BJ (cell line): ENCODE measurements at places on chromosomes 12 and 14.

DNA sequence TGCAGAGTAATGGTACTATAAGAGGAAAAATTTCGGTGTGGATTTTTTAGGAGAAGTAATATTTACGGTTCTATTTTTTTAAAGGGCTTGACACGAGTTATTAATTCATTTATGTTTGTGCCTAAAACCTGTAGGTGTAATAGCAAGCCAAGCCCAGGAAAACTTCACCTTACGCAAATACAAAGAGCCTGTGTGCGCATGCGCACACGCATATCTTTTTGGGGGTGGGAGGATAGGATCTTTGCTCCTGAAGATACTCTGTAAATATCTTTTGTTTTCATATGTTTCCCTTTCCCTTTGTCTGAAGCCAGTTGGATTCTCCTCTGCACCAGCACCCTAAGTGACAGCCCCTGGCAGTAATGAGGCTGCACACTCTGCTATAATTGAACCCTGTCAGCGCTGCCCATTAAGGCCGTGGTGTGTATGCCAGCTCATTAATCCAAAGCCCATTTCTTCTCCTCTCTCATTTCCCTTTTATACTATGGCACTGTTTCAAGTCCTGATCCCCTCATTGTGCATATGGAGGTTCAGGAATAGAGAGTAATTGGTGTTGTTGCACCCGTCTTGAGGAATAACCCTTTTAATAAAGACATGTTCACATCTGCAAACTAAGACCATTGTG lies 327.2 kb upstream of the E2F7 start:
- no peak for DNase-seq

DNA sequence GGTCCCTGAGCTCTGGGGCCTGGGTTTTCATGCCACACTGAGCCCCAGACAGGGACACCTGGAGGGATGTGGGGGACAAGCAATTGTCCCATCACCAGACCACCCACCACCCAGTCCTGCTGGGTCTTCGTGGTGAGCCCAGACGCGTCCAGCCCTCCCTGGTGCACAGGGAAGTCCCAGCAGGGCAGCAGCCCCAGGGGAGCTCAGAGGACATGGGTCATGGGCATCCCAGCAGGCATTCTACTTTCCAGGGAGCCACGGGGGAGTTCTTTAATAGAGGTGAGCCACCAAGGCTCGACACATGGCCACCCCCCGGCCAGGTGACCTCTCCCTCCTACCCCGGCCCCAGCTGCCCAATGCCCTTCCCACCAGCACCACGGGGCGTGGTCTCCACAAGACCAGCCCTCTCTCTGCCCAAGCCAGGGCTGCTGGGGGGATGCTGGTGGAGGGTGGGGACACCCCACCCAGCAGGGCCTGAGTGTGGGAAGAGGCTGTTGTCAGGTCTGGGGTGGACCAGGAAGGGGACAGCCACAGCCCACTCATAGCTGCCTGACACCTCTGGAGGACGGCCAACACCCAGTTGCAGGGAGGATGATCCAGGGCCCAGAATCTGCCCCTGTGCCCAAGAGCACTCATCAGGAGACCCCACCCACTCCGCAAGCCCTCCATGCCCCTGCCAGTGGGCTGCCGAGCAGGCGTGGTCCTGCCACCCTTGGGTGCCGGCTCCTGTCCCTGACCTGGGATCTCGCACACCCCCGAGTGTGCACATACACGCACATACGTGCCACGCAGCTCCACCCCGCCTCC lies 14.1 kb downstream of the AKT1 start:
- no peak for DNase-seq

DNA sequence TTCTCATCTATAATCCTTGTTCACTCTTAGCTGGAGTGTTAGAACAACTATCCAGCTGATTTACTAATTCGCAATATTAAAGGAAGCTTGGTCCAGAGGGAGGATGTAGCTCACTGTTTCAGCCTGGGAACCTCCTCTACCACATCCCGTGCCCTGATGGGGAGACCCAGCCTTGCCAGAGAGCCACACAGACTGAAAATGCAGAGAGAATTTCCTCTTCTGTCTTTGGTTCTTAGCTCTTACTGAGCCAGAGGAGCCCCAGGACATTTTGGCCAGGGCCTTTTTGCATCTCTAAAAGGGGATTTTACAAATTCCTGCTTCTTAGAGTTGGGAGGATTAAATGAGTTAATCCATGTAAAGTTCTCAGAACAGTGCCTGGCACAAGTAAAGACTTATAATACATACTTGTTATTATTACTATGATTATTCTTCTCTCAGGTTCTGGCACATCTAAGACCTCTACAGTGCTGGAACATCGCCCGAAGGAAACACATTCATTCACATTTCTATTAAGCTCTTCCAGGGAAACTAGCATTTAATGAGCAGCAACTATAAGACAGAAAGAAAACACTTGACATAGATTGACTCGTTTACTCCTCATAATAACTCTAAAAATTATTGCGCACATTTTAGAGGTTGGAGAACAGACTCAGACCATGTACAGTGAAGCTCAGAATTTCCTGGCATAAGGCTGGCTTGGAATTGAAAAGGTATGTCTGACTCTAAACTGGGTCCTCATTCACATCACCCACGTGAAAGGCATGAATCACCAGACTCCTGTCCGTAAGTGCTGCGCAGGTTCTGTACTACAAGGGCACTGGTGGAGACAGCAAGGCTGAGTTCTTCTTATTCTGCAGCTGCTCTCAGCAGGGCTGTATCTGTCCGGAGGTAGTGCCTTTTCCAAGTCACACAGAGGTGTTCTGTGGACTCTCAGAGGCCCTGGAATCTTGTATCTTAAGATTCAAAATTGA lies 27.8 kb upstream of the AEBP2 start:
- no peak for DNase-seq

DNA sequence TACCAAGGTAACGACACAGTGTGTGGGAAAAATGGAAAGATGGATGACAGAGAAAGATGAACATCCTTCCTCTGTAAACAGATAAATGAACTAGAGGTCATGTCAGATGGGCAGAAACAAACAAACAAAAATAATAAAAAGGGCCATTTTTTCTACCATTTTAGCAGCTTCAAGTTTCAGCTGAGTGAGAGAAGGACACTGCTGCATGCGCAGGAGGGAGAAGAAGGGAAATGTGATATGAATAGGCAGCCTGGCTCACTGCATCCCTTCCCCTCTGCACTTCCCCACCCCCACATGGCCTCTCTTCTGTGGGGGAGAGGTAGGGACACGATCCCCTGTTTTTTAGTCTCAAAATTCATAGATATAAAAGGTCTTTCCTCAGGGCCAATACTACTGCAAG lies 492.0 kb downstream of the NELL2 start:
- no peak for DNase-seq

- no peak for DNase-seq
These were observed 12.2 kb upstream of the CLEC2A start for GRCh38 chr12:9944391-9944790.

DNA sequence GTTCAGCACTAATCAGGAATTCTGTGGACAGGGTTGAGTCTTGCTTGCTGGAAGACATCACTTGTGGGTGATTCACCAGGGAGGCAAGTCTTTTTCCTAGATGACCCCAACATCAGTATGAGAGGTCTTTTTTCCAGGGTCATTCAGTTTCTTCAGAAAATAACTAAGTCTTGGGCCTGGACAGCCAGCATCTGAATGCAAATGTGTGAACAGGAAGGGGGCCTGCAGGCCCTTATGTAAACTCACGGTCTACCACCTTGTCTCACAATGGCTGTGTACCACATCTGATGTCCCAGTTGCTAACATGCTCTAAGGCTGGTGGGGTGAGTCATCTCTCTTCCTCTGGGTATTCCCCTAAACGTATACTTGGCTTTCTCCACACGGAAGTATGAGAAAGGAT lies 79.2 kb downstream of the HECTD4 start:
- DNase-seq: no peak

GRCh38 chr12:71941174-71941573 lies 2.5 kb downstream of the TPH2 start:
- DNase-seq: no peak

GRCh38 chr12:11703378-11703777 lies 53.9 kb downstream of the ETV6 start:
- no peak for DNase-seq

DNA sequence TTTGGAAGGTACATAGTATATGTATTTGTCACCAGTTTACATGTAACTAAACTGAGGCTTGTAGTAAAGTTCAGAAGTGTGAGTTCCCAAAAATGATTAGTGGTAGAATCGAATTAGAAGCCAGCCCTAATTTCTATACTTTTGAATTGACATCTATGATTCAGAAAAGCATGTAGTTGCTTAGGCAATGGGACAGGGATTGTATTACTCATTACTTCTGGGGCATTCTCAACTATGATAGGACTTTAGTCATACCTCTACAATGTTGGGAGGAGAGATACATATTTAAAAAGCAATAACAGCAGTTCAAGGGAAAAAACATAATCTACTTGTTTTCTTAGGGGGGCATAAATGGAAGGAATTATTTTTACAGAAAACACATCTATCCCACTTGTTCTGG lies 277.9 kb upstream of the E2F7 start:
- no peak for DNase-seq

DNA sequence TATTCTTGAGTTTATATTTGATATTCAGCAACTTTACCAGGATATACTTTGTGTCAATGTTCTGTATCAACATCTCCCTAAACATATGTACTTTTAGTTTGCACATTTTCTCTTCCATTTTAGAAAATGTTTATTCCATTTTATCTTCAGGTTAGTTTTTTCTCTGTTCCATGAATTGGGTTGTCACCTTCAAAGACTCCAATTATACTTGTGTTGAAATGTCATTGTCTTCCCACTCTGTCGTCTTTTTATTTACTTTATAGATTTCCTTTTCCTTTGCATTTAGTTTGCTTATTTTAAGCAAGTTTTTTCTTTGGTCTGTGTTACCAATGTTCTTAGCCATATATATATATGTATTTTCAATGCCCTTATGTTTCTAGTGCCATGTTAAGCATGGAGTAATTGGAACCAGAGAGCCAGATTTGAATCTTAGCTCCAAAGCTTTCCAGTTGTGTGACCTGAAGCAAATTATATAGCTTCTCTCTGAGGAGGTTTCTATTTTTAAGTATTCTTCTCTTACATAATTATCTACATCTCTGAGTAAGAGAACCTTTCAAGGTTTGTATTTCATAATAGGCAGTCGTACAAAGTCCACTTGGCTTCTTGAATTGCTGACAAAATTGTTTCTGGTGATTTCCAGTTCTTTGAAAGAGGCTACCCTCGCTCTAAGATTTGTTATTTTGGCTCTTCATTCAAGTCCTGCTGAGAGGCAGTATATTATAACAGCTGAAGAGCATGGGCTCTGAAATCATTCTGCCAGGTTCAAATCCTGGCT lies 85.8 kb upstream of the DYRK2 start:
- DNase-seq: no peak

DNA sequence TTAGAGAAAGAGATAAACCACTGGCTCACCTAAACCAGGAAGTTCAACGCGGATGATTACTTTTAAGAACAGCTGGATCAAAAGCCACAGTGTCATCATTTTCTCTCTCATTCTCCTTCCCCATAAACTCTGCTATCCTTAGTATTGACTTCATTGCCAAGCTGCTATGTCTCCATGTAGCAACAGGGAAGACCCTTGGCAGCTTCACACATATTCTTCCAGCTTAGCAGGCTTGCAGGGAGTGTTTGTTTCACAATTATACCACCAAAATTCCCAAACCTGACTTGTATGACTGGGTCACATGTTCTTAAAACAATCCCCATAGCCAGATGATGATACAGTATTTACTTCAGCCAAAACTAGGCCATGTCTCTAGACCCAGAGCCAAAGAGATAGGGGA lies 235.5 kb downstream of the PAWR start:
- no peak for DNase-seq

GRCh38 chr12:107884769-107885694 lies 110.5 kb downstream of the ASCL4 start:
- no peak for DNase-seq
